Jurkat, Clone E6-1 (cell line): ENCODE measurements at places on chromosomes 7 and 10.

DNA sequence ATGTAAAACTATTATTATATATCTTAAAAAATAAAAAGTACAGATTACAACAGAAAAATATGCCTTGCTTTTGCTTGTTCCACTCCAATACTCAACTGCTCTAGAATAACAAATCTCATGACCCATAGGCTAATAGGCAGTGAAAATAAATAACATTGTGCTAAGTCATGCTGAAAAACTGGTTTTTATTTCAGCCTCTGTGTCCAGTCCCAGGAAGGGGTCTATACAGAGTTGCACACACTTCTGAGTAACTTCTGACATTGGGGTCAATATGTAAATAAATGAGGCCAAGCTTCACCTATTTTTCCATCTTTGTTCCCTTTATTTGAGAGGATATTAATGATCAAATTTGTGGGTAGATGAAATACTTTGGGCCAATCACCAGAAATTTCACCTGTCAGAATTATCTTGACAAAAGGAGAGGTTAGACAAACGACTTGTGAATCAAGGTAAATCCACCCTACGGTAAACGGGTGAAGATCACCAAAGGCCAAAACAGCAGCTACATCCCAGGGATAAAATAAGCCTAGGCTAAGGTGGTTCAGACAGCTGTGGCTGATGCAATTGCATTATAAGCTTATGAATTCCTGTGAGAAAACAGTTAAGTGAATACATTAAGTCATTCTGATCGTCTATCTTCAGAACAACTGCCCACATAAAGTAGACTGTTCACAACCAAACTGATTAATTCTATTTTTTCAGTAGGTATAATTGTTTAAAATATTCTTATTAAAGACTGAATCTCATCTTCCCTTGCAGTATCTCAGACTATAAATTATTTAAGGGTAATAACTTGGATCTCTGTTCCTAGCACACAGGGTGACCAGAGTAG, 87.5 kb downstream of the UBE2H start:
- no peak for DNase-seq

DNA sequence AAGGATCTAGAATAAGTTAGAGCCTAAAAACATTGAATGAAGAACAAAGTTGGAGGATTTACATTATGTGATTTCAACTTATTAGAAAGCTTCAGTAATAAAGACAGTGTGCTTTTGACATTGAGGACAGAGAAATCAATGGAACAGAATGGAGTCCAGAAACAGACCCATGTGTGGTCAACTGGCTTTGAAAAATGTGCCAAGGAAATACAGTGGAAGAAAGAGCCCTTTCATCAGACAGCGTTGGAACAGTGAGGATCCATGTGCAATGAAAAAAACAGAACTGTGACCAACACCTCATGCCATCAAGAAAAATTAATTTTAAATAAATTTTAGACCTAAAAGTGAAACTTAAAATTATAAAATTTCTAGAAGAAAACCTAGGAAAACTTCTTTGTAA, 50.6 kb upstream of the LRRC18 start:
- no peak for DNase-seq

- DNase-seq: peak; percentile 59
These were observed 52.8 kb downstream of the NRF1 start for GRCh38 chr7:129664029-129665012.

DNA sequence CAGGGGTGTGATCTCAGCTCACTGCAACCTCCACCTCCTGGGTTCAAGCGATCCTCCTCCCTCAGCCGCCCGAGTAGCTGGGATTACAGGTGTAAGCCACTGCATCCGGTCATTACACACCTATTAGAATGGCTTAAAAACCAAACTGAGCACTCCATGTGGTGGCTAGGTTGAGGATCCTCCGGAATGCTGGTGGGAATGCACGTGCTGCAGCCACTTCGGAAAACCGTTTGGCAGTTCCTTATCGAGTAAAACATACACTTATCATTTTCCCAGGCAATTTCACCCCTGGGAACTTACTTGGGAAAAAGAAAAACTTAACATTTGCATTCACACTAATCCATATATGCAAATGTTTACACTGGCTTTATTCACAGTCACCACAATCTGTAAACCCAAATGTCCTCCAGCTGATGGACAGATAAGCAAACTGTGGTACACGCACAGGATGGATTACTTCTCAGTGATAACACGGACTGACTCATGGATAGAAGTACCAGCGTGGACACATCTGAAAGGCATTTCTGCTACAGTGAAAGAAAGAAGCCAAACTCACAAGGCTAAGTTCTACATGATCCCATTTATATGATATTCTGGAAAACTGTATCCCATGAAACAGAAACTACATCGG, 20.4 kb downstream of the RFC2 start:
- no peak for DNase-seq

DNA sequence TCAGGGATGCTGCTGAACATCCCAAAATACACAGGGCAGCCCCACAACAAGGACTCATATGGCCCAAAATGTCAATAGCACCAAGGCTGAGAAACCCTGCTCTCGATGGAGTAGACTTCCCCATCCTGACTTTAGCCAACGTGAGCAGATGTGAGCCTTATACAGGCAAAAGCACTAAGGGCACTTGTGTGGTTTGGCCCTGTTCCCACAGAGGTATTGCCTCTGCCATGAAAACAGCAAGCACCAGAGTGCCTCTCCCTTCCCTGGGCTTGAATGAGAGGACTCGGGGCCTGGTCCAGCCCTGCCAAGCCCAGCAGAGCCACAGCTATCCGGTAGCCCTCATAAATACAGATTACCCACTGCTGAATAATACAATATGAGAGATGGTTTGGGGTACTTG, 47.5 kb downstream of the ACSM6 start:
- DNase-seq: no peak

- no peak for DNase-seq
These were observed 99.3 kb upstream of the NFE2L3 start for GRCh38 chr7:26052706-26053105.

DNA sequence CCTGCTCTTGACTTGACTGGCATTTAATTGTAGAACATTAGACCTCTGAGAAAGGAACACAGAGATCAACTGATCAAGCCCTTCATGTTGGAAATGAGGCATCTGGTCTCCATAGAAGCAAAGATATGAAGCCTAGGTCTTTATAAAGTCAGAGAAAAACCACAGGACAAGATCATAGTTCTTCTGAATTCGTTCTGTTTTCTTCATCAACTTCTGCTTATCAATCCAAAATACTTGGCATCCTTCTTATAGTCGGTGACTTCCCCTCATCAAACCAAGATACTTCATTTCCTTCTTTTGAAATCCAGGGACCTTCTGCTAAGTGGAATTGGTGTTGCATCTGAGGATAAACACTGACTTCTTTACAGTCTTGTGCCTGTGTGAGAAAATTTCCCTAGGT, 77.1 kb upstream of the PRKCQ start:
- DNase-seq: no peak

DNA sequence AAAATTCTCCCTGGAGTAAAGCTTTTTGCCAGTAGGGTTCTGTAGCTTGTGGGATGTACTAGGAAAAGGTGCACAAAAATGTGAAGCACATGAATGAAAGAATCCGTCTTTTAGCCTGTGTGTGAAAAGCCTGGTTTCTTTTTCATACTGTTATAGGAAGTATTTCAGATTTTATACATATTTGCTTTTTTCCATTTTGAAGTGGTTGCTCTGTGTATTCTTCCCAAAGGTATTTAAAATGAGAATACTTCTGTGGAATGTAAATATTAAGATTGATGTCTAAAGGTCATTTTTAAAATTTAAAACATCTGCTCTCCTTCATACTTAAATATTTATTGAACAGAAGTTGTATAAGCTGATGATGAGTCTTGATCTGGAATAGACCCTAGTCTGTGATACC, 96.8 kb downstream of the CDK14 start:
- no peak for DNase-seq

- no peak for DNase-seq
These were observed 72.9 kb downstream of the ARHGAP21 start for GRCh38 chr10:24650669-24651391.

DNA sequence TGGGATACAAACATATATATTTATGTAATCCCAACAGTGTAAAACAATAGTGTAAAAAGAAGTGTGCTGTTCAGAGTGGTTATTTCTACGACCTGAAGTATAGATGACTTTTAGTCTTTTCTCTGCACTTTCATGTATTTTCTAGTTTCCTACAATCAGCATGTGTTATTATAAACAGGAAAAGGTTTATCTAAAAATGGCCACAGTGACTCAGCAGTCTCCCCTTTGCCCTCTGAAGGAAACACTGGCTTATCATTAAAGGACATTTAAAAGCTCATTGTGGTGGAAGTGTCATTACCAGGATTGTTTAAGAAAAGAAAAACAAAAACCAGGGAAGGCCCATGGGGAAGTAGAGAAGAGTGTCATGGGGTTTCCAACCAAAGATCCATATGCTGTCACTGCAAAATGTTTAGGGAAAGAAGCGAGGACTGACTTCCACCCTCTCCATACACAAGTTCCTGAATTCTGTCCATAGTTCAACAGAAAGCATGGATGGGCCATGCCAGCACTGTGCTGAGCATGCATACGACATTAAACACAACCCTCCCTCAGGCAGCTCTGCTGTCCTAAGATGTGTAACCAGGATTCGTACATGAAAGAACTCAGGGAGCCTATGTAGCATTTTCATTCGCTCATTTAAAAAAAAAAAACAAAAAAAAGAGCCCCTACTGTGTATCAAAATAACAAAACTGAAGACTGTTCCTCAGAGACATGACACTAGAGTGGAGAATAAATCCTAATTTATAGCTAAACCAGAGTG, 10.2 kb downstream of the CYREN start:
- peak; percentile 7 for DNase-seq

DNA sequence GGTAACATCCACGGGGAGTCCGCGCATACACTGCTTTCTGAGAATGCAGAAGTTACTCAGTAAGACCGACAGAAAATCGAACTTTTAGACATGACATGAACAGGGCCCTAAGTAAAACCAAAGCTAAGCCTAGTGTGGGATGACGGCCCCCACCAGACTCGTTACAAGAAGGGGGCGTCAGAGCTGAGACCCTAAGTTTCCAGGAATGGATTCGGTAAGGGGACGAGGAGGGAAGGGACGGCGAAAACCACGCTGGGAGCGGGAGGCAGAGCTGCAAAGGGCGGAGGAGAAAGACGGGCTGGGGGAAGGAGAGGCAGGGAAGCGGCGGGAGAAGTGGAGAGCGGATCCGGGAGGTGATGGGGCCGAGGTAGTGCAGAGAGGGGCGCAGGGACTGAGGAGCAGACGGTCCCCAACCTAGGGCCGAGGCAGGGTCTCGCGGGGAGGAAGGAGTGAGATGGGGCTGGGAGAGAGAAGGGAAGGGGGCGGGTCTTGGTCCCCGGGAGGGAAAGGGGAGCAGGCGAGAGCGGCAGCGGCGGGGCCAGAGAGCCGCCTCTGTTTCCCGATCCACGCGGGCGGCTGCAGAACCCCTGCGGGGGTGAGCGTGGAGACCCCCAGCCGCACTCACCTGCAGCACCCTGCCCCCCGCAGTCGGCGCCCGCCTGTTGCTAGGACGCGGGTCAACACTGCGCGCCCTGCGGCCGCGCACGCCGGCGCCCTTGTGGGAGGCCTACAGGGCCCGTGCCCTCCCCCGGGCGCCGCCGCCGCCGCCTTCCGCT, 513 bp downstream of the ODAD2 start:
- DNase-seq: no peak

DNA sequence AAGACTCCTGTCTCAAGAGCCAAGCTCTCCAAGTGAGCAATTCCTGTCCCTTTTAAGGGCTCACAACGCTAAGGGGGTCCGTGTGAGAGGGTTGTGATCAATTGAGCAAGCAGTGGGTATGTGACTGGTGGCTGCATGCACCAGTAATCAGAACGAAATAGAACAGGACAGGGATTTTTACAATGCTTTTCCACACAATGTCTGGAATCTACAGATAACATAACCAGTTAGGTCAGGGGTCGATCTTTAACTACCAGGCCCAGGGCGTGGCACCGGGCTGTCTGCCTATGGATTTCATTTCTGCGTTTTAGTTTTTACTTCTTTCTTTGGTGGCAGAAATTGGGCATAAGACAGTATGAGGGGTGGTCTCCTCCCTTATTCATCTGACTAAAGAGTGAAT, 54.9 kb upstream of the SP4 start:
- no peak for DNase-seq

GRCh38 chr7:1964211-1964912, 268.4 kb downstream of the MAD1L1 start:
- no peak for DNase-seq

GRCh38 chr7:35768346-35768745, 32.5 kb upstream of the SEPTIN7 start:
- DNase-seq: no peak

DNA sequence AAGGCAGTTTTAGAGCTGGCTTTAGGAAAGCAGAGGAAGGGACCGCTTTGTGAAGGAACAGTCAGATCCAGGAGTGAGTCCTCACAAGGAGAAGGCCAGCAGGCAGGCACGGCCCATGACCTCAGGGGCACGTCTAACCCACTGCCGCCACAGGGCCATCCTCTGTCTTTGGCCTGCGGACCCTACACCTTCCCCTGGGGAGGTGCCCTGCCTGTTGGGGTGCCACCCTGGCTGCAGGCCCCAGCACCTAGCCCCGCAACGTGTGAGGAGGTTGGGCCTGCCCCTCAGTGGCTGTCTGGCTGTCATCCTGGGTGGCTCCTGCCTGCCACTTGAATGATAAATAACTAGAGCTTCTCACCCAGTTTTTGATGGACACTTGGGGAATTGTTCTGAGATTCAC, 31.0 kb upstream of the TRIM8 start:
- no peak for DNase-seq

DNA sequence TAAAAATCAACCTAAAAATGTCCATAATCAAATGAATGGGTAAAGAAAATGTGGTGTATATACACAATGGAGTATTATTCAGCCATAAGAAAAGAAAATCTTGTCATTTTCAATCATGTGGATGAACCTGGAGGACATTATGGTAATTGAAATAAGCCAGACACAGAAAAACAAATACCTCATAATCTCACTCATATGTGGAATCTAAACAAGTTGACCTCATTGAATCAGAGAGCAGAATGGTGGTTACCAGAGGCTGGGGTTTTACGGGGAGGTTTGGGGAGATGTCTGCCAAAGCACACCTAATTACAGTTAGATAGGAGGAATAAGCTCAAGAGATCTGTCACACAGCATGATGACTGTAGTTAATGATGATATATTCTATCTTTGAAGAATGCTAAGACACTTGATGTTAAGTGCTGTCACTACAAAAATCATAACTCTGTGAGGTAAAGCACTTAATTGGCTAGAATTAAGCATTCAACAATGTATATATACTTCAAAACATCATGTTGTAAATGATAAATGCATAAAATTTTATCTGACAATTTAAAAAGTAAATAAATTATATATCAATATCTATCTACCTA, 39.1 kb upstream of the TNPO3 start:
- DNase-seq: no peak

DNA sequence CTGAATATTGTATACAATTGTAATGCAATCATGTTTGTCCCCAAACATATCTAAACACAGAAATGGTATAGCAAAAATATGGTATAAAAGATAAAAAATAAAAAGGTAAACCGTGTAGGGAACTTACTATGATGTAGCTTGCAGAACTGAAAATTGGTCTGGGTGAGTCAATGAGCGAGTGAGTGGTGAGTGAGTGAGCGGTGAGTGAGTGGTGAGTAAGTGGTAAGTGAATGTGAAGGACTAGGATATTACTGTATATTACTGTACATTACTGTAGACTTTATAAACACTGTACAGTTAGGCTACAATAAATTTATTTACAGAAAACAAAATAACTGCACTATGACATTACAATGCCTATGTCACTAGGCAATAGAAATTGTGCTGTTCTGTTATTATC, 1163.2 kb upstream of the SORCS1 start:
- no peak for DNase-seq

GRCh38 chr10:69994262-69994661, 58.4 kb upstream of the MACROH2A2 start:
- peak; percentile 45 for DNase-seq

- no peak for DNase-seq
These were observed 36.2 kb downstream of the GNG11 start for GRCh38 chr7:93957767-93958166.

GRCh38 chr10:110356628-110357245, 52.0 kb upstream of the SMNDC1 start:
- DNase-seq: no peak
